ENCODE measurements at places on chromosomes 4 and X. TPM values are rescaled to one million over a fixed set of nuclear protein-coding genes. Genes with fewer than 3 reads are reported as not detected.
A peak's percentile ranks its signal among the peaks of the same experiment; 100 is the strongest.

PABPC1L2B gene
- not detected for total RNA-seq

- no peaks in the 10 kb centered on the region for H3K36me3 ChIP-seq
- no peak for DNase-seq
- H3K4me1 ChIP-seq = peaks cover 10% of the 10 kb centered on the region
- H3K27me3 ChIP-seq = peaks cover 56% of the 10 kb centered on the region
Measured at GRCh38 chr4:112508356-112508755, 7.6 kb downstream of the NEUROG2 start.

DNA sequence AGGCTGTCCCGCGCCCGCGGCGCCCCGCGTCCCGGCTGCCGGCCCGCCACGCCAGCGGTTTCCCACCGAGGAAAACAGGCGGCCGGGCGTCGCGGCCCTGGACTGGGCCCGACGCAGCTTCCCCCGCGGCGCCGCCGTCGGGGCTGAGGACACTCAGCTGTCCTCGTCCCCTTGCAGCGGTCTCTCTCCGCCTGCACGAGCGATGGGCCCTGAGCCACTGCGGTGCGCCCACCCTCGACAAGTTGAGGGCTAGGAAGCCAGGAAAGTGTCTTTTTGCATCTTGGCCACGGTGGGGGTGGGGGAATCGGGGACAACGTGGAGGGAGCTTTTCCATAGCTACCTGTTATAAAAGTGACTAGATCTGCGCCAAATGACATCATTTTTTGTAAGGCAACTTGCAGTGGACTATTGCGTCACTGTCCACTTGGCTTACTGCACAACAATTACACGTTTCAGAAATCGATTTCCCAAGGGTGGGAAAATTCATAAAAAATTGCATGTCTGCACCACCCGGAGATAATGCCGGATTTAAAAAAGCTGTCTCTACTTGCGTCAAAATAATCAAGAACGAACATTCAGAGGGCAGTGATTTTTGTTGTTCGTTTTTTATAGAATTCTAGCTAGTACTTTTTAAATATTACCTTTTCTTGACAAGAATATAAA is 1.1 kb downstream of the KLHL15 start:
- H3K27me3 ChIP-seq = no peaks in the 10 kb centered on the region
- peak overlapping the region; percentile 96 for H3K27ac ChIP-seq
- no peaks in the 10 kb centered on the region for H3K36me3 ChIP-seq

DNA sequence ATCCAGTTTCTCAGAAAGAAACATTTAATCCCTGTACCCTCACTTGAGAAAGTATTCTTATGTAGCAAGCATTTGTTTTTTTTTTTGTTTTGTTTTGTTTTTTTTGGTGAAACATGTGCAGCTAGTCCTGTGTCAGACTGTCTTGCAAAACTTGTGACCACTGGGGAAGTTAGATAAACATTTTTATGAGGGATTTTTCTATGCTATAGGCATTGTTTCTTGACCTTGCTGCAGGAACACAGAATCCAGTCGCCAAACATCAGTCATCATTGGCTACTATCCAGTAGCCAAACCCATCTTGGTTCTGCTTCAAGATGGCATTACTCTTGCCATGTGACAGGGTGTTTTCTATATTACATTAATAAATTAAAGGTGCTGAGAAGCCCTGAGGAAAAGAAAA is 7.7 kb upstream of the MAPK10 start:
- DNase-seq = no peak
- no peak overlapping the region for H3K4me3 ChIP-seq
- H3K4me1 ChIP-seq = no peaks in the 10 kb centered on the region
- no peaks in the 10 kb centered on the region for H3K27me3 ChIP-seq
- no peak overlapping the region for H3K27ac ChIP-seq

GRCh38 chrX:149803458-149804062 is 21.8 kb downstream of the MAGEA9 start:
- H3K27ac ChIP-seq = no peak overlapping the region
- no peak for DNase-seq
- H3K36me3 ChIP-seq = no peaks in the 10 kb centered on the region
- no peaks in the 10 kb centered on the region for H3K27me3 ChIP-seq
- no peaks in the 10 kb centered on the region for H3K4me1 ChIP-seq

GRCh38 chrX:72624194-72624593 is 51.6 kb upstream of the HDAC8 start:
- H3K4me3 ChIP-seq = no peak overlapping the region
- no peak for DNase-seq
- no peaks in the 10 kb centered on the region for H3K36me3 ChIP-seq
- H3K27ac ChIP-seq = no peak overlapping the region
- H3K27me3 ChIP-seq = no peaks in the 10 kb centered on the region
- peaks cover 27% of the 10 kb centered on the region for H3K4me1 ChIP-seq

GRCh38 chrX:111743316-111743715 is 62.3 kb downstream of the ALG13 start:
- H3K4me1 ChIP-seq = no peaks in the 10 kb centered on the region
- DNase-seq = no peak
- H3K27ac ChIP-seq = no peak overlapping the region
- H3K27me3 ChIP-seq = no peaks in the 10 kb centered on the region

GRCh38 chr4:53592686-53593501 is 1.6 kb upstream of the LNX1 start:
- peaks cover 12% of the 10 kb centered on the region for H3K4me1 ChIP-seq
- H3K4me3 ChIP-seq = peak overlapping the region; percentile 48
- DNase-seq = peak; percentile 20
- no peak overlapping the region for H3K27ac ChIP-seq
- no peaks in the 10 kb centered on the region for H3K27me3 ChIP-seq

DNA sequence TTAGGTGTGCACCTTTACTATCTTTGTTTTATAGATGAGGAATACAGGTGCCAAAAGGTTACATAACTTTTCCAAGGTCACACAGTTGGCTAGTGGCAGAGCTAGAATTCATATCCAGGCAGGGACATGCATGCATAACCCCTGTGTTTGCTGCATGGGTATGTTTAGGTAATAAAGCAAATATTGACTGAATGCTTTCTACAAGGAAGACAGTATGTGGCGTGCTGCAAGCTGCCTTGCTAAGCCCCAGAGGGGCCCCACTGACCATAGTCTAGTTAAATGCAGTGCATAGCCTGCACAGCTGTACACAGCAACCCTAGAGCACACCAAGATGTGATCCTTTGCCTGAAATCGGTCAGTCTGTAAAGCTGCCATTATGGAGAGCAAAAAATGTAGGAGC is 320.5 kb upstream of the IGFBP7 start:
- H3K27ac ChIP-seq = no peak overlapping the region
- no peak overlapping the region for H3K4me3 ChIP-seq
- H3K27me3 ChIP-seq = peaks cover 3% of the 10 kb centered on the region
- no peaks in the 10 kb centered on the region for H3K36me3 ChIP-seq
- no peak for DNase-seq
- H3K4me1 ChIP-seq = no peaks in the 10 kb centered on the region

- no peaks in the 10 kb centered on the region for H3K27me3 ChIP-seq
- no peak overlapping the region for H3K27ac ChIP-seq
- H3K4me3 ChIP-seq = no peak overlapping the region
- peak; percentile 57 for DNase-seq
- H3K4me1 ChIP-seq = no peaks in the 10 kb centered on the region
Measured at GRCh38 chr4:105461221-105461620, 12.6 kb downstream of the PPA2 start.

CD40LG gene
- total RNA-seq = not detected

GRCh38 chrX:153306527-153307115 is 14.9 kb downstream of the PNMA6F start:
- H3K4me1 ChIP-seq = no peaks in the 10 kb centered on the region
- no peaks in the 10 kb centered on the region for H3K36me3 ChIP-seq
- H3K27ac ChIP-seq = no peak overlapping the region

- H3K4me1 ChIP-seq = peaks cover 25% of the 10 kb centered on the region
- peak overlapping the region; percentile 72 for H3K27ac ChIP-seq
- H3K27me3 ChIP-seq = no peaks in the 10 kb centered on the region
- peak; percentile 100 for DNase-seq
- no peak overlapping the region for H3K4me3 ChIP-seq
- H3K36me3 ChIP-seq = no peaks in the 10 kb centered on the region
Measured at GRCh38 chr4:23333946-23334878, 555.6 kb downstream of the PPARGC1A start.

- peaks cover 6% of the 10 kb centered on the region for H3K4me1 ChIP-seq
- peak; percentile 58 for DNase-seq
- no peaks in the 10 kb centered on the region for H3K27me3 ChIP-seq
- H3K36me3 ChIP-seq = no peaks in the 10 kb centered on the region
- H3K27ac ChIP-seq = peak overlapping the region; percentile 84
- no peak overlapping the region for H3K4me3 ChIP-seq
Measured at GRCh38 chr4:48954314-48954713, 31.8 kb upstream of the CWH43 start.

CRLF2 gene
- total RNA-seq = not detected

UGT2B17 gene
- not detected for total RNA-seq

MTNR1A gene
- 0.34 TPM for total RNA-seq

GRCh38 chr4:110876866-110877265 is 254.0 kb upstream of the PITX2 start:
- H3K27me3 ChIP-seq = no peaks in the 10 kb centered on the region
- DNase-seq = no peak
- H3K36me3 ChIP-seq = no peaks in the 10 kb centered on the region
- no peak overlapping the region for H3K4me3 ChIP-seq
- H3K27ac ChIP-seq = no peak overlapping the region
- peaks cover 3% of the 10 kb centered on the region for H3K4me1 ChIP-seq

IGFBP7 gene
- total RNA-seq = 930 TPM

BMP3 gene
- total RNA-seq = not detected

ARX gene
- not detected for total RNA-seq

GRCh38 chr4:84753321-84753972 is 170.5 kb downstream of the CDS1 start:
- no peak overlapping the region for H3K27ac ChIP-seq
- H3K27me3 ChIP-seq = no peaks in the 10 kb centered on the region
- H3K4me3 ChIP-seq = no peak overlapping the region
- peaks cover 28% of the 10 kb centered on the region for H3K36me3 ChIP-seq

GRCh38 chr4:127783026-127783769 is 1.1 kb downstream of the HSPA4L start:
- H3K4me3 ChIP-seq = peak overlapping the region; percentile 74
- no peak overlapping the region for H3K27ac ChIP-seq
- no peaks in the 10 kb centered on the region for H3K4me1 ChIP-seq
- DNase-seq = peak; percentile 83
- H3K27me3 ChIP-seq = no peaks in the 10 kb centered on the region
- no peaks in the 10 kb centered on the region for H3K36me3 ChIP-seq

DNA sequence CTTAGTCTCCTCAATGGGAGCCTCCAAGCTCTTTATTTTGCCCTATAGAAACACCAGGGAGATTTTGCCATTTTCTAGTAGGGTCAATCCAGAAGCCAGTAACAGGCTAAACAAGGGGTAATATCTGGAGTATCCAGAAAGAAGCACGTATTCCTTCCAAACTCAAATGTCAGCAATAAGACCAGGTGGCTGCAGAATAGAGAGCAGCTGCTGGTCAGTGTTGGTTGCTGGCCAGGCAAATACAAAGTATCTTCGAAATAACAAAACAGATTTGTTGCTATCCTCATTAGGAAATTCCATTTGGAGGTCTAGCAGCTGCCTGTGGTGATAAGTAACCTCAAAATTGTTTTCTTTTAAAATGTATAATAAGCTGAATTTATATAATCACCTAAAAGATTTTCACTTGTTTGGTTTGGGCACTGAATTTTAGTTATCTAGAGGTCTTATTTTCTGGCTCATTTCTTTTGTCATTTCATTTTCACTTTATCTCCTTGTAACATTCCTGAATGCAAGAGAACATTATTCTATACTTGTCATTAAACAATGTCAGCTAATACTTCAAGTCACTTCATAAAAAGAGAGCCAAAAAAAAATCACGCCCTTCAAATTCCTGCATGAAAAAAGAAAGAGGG is 320.6 kb downstream of the DTHD1 start:
- no peaks in the 10 kb centered on the region for H3K4me1 ChIP-seq
- DNase-seq = peak; percentile 0
- no peaks in the 10 kb centered on the region for H3K36me3 ChIP-seq
- no peak overlapping the region for H3K4me3 ChIP-seq
- H3K27ac ChIP-seq = no peak overlapping the region

ZMAT1 gene
- total RNA-seq = 2.0 TPM

All from astrocyte (in vitro differentiated cells and primary cell).